Thoracic aorta (tissue), 2 donors: ENCODE measurements at places on chromosomes 16 and 17. TPM values are rescaled to one million over a fixed set of nuclear protein-coding genes. Genes with fewer than 3 reads are reported as not detected.
A peak's percentile ranks its signal among the peaks of the same experiment; 100 is the strongest.

GRCh38 chr16:49250689-49251088, 30.9 kb downstream of the CBLN1 start:
- no peaks in the 10 kb centered on the region for H3K27me3 ChIP-seq
- no peaks in the 10 kb centered on the region for H3K4me1 ChIP-seq
- H3K27ac ChIP-seq: no peak overlapping the region
- no peaks in the 10 kb centered on the region for H3K36me3 ChIP-seq

DNA sequence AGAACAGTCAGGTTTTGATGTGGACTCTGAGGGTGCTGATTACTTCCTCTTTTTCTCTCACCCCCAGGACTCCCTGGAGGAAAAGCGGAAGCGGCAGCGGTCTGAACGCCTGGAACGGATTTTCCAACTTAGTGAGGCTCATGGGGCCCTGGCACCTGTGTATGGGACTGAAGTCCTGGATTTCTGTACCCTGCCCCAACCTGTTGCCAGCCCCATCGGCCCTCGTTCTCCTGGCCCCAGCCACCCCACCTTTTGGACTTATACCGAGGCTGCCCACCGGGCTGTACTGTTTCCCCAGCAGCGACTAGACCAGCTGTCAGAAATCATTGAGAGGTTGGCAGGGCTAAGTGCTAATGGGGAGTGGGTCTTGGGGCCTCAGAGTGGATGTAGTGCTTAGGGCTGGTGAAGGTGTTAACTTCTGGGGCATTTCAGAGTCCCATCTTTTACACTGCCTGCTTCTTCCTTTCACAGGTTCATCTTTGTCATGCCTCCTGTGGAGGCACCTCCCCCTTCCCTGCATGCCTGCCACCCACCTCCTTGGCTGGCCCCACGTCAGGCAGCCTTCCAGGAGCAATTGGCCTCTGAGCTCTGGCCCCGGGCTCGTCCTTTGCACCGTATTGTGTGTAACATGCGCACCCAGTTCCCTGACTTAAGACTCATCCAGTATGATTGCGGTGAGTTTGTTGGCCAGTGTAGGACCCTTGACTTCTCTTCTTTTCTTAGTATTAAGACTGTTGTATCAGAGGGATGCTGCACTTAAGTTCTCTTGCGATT, 19.1 kb upstream of the PHKG2 start:
- peaks cover 56% of the 10 kb centered on the region for H3K36me3 ChIP-seq
- DNase-seq: no peak
- H3K27ac ChIP-seq: no peak overlapping the region
- no peaks in the 10 kb centered on the region for H3K27me3 ChIP-seq
- H3K4me3 ChIP-seq: no peak overlapping the region

DNA sequence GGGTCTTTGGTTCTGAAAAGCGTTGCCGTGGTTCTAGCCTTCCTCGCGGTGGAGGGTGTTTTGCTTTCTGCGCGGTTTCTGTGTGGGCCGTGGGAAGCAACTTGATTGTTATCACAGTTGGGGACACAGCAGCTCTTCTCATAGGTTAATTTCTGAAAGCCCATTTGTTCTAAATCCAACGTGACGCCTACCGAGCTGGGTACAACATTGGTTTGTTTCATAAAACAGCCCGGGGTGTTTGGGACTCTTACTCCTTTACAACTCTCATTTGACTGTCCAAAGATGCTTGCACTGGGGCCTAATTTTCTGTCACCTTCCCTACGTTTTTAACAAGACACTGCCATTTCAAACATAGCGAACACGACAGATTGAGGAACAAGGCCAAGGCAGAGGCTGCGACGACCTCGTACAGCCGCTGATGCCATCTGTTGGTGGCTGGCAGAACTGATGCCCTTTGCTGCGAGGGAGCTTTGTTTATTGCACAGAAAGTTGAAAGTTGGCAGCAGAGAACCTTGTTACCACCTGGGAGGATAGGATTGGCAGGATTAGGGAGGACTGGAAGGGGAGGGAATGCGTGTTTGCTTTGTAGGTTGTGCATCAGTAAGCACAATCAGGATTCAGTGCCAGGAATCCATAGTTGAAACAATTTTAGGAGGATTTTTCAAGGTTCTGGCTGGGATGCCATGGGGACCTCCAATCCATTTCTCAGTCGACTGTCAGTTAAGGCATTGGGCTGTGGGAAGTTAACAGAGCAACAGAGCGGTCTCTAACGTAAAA, 98.3 kb downstream of the PITPNC1 start:
- no peaks in the 10 kb centered on the region for H3K36me3 ChIP-seq
- DNase-seq: no peak
- H3K4me1 ChIP-seq: peaks cover 7% of the 10 kb centered on the region
- H3K4me3 ChIP-seq: peak overlapping the region; percentile 12
- no peaks in the 10 kb centered on the region for H3K27me3 ChIP-seq

The AOC2 gene
- total RNA-seq: 0.68 TPM

DNA sequence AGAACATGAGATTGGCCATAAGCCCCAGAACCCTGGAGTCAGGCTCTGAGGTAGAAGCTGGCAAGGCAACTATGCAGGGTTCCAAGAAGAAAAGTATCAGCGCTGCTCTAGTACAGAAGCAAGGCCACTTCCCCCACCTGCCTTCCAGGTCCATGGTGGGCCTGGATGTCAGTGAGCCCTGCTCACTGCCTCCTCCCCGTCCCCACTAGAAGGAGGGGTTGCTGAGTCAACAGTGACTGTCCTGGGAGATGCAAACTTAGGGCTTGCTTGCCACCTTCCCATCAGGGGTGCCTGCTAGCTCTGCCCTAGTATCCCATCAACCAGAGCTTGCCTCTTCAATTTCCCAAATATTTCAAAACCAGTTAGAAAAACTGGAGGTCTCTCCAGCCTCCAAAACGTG, 29.6 kb upstream of the SREBF1 start:
- no peaks in the 10 kb centered on the region for H3K4me1 ChIP-seq
- no peak for DNase-seq
- H3K27ac ChIP-seq: no peak overlapping the region
- no peaks in the 10 kb centered on the region for H3K27me3 ChIP-seq
- peaks cover 26% of the 10 kb centered on the region for H3K36me3 ChIP-seq

- H3K36me3 ChIP-seq: no peaks in the 10 kb centered on the region
- no peak for DNase-seq
Measured at GRCh38 chr17:61579961-61580360, 11.1 kb downstream of the NACA2 start.

The PDILT gene
- total RNA-seq: not detected

GRCh38 chr17:42989726-42990652, 8.2 kb upstream of the RPL27 start:
- H3K4me1 ChIP-seq: no peaks in the 10 kb centered on the region
- H3K27ac ChIP-seq: no peak overlapping the region
- H3K27me3 ChIP-seq: no peaks in the 10 kb centered on the region
- H3K4me3 ChIP-seq: no peak overlapping the region
- peaks cover 36% of the 10 kb centered on the region for H3K36me3 ChIP-seq

DNA sequence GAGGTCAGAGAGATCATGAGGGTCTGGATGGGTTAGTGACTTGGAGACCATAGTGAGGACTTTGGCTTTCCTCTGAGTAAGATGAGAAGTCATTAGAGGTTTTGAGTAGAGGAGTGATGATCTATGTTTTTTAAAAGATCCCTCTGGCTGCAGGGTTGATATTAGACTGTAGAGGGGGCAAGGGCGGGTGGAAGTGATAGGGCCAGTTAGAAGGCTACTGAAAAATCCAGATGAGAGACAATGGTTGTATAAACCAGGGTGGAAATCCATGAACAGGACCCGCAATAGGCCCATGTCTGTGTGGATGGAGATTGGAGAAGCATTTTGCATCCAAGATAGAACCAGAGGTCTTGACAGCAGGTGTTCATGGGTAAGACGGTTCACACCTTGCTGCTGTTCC, 9.8 kb downstream of the ITGAL start:
- no peaks in the 10 kb centered on the region for H3K4me1 ChIP-seq

DNA sequence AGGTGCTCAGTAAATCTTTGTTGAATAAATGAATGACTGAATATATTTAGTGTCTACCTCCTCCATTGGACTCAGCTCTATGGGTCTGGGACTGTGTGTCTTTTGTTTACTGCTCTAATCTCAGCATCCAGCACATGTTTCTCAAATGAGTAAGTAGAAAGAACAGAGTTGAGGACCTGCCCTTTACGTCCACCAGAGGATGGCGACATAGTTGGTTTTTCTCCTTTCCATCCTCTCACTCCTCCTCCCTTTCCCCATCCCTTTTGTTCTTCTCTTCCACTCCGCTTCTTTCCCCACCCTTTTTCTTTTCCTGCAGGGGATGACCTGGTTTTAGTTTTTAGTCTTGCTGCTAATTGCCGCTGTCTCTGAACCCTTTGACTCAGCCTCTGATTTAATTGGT, 12.1 kb upstream of the CHP2 start:
- H3K27ac ChIP-seq: no peak overlapping the region
- H3K27me3 ChIP-seq: no peaks in the 10 kb centered on the region
- no peaks in the 10 kb centered on the region for H3K36me3 ChIP-seq
- DNase-seq: no peak

The HCRT gene
- not detected for total RNA-seq

The HS3ST3B1 gene
- total RNA-seq: 4.8 TPM

DNA sequence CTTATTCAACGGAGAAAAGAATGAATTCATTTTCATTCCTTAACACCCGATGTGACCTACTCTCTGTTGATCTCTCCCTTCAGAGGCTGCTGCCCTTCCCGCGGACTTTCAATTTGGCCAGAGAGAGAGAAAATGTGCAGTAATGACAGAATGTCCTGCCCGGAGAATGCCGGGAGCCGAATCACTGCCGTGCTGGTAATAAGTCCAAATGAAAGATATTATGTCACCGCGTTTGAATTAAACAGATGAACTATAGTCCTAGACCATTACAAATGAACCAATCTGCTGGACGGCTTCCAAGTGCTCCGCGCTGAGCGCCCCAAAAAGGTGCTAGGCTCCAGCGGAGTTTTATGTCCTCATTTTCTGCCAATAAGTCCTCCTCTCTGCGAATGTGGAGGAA, 14.7 kb upstream of the C16orf82 start:
- no peaks in the 10 kb centered on the region for H3K36me3 ChIP-seq
- no peak overlapping the region for H3K27ac ChIP-seq
- no peaks in the 10 kb centered on the region for H3K4me1 ChIP-seq

The TPSG1 gene
- total RNA-seq: 0.54 TPM

The FBXO39 gene
- total RNA-seq: 0.49 TPM

GRCh38 chr17:37039269-37039668, 90.5 kb downstream of the AATF start:
- H3K36me3 ChIP-seq: peaks cover 3% of the 10 kb centered on the region
- no peaks in the 10 kb centered on the region for H3K4me1 ChIP-seq
- no peaks in the 10 kb centered on the region for H3K27me3 ChIP-seq
- no peak overlapping the region for H3K4me3 ChIP-seq
- no peak overlapping the region for H3K27ac ChIP-seq
- DNase-seq: no peak

DNA sequence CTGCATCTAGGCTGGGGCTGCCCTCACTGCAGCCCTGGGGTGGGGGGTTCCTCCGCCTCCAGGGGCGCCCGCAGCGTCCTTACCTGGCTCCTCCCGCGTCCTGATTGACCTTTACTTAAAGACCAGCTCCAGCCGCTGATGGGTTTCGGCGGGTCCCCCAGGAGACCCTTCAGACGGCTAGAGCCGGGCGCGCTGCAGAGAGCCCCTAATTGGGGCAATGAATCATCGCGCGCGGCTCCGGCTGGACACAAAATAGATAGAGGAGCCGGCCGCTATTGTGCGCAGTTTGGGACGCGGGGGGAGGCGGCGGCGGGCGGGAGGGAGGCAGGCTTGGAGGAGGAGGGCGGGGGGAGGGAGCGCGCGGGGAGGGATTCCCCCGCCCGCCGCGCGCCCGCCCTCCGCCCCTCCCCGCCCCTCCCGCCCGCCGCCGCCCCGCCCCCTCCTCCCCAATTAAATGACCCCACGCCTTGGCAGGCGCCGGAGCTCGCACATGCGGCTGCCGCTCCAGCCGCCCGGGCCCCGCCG, 56.5 kb upstream of the CIBAR2 start:
- no peaks in the 10 kb centered on the region for H3K36me3 ChIP-seq
- DNase-seq: no peak
- H3K27me3 ChIP-seq: no peaks in the 10 kb centered on the region
- H3K4me3 ChIP-seq: peak overlapping the region; percentile 58

DNA sequence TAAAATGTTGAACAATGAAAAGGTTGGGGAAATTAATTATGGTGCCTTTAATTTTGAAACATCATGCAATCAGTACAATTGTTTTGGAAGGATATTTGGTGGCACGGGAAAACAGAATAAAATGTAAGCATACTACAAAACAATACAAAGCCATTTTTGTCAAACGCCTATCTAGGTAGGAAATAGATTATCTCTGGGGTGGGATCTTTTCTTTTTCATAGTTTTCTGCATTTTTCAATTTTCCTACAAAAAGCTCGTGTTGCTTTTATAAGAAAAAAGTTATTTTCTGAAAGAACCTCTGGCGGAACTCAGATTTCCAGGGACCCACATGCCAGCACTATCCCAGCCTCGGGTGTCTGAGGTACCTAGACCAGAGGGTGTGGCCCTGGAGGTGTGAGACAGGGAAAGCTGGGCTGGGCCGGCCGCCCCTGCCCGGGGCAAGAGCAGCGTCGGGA, 961 bp upstream of the MAP3K3 start:
- no peak for DNase-seq
- no peaks in the 10 kb centered on the region for H3K36me3 ChIP-seq

- H3K27me3 ChIP-seq: peaks cover 15% of the 10 kb centered on the region
- H3K4me3 ChIP-seq: peak overlapping the region; percentile 40
- H3K4me1 ChIP-seq: peaks cover 38% of the 10 kb centered on the region
Measured at GRCh38 chr17:7045492-7046126, 1.7 kb upstream of the SLC16A11 start.

DNA sequence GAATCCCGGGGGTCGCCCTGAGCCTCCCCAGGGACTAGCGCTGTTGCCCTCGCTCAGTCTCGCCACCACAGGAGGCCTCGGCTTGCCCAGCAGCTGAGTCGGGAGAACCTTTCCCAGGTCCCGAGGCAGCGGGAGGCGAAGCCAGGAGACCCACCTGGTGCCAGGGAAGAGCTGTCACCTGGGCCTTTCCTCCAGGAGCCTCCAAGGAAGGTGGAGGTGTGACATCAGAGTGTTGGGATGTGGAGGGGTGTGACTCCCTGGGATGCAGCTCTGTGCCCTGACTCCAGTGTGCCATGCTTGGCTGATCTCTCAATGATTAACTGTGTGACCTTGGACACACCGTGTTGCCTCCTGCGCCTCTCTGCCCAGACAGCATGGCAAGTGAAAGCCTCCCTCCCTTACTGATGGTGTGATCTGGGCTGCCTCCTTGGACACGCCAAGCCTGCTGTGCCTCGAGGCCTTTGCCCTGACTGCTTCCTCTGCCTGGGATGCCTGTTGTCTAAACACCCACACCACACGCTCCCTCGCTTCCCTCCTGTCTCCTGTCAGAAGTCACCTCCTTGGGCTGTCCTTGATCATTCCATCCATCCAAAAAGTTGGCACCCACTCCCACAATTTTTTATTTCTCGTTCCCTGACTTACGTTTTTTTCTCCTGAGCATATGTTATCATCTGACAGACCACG, 88.0 kb downstream of the CMIP start:
- no peaks in the 10 kb centered on the region for H3K36me3 ChIP-seq
- H3K27ac ChIP-seq: no peak overlapping the region

DNA sequence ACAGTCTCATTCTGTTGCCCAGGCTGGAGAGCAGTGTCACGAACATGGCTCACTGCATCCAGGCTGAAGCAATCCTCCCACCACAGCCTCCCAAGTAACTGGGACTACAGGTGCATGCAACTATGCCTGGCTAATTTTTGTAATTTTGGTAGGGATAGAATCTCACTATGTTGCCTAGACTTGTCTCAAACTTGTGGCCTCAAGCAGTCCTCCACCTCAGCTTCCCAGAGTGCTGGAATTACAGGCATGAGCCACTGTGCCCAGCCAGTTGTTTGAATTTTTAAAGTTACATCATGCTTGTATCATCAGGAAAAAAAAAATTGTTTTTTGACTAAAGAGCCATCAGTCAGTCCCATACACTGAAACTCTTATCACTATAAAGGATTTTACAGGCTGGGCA, 17.1 kb upstream of the VPS4A start:
- no peaks in the 10 kb centered on the region for H3K4me1 ChIP-seq
- no peaks in the 10 kb centered on the region for H3K36me3 ChIP-seq
- no peaks in the 10 kb centered on the region for H3K27me3 ChIP-seq
